ENCODE measurements at places on chromosomes 5 and 9.
A peak's percentile ranks its signal among the peaks of the same experiment; 100 is the strongest.

DNA sequence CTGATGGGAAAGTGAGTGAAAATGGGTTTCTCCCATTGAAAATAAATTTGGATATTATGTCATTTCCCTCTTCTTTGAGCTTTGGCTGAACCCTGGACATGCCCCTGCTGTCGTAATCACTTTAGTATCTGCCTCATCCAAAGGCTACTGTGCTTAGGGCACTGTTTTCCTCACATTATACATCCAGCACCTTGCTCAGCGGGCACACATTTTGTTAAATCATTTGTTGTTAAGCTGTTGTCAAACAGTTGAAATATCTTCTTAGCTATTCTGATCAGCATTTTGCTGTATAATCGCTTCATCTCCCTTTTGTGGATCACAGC, 352.7 kb upstream of the CD180 start:
- DNase-seq = no peak

DNA sequence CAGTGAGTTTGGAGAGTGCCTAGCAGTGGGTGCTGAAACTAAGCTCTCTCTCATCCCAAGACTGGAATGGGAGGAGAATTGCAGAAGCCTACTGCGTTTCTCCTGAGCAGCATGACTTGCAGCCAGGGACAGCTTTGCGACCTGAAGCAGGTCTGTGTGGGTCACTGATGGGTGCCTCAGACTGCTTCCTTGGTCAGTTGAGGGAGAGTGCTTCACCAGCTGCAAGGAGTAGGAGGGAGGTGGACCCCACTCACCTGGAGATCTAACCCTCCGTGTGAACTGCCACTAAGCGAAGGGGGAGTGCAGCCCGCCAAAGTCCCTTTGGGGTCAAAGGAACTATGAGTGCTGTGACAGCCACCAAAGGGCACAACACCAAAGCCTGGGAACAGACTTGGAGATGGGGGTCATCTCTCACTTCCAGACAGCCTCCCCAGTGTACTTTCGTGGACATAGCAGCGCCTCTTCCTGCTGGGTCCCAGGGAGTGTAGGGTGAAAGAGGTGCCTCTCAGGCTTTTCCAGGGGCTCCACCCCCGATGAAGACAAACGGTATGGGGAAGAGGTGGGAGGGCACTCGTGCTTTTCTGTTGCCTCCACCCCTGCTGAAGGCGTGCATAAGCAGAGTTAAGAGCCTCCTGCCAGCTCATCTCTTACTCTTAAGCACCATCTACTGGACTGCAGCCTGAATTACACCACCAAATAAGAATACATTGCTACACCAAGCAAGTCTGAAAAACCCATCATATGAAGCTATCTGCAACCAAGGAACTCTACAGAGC, 34.3 kb upstream of the MACIR start:
- peak; percentile 75 for DNase-seq

DNA sequence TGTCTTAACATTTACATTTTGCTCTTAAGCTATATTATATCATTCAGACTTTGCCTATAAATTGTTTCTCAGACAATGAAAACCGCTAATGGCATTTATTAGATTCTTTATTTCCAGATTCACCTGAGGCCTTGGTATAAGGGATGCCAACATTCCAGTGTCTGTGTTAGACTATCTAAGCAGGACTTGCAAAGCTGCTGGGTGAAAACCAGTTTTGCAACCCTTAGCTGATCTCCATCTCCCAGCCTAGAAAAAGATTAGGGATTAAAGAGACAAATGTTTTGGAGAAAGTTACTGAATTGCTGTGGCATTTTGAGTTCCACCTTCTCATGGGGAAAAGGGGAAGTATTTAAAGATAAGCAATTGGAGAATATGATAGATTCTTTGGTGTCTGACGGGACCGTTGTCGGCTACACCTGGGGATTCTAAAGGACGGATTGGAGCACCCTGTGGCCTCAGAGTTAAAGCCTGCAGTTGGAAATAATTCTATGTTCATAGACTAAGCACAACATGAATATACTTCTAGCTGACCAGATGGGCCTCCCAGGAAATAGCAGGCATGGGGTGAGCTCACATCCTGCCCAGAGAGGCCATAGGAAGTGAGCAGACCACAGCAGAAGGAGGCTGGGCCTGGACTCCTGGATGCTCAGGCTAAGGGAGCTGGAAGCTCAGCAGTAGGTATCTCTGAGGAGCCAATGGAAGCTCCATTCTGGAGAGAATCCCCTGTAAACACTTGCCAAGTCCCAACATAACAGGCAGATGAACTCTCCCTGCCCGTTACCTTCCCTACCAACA, 21.8 kb downstream of the ENTREP1 start:
- DNase-seq = no peak

DNA sequence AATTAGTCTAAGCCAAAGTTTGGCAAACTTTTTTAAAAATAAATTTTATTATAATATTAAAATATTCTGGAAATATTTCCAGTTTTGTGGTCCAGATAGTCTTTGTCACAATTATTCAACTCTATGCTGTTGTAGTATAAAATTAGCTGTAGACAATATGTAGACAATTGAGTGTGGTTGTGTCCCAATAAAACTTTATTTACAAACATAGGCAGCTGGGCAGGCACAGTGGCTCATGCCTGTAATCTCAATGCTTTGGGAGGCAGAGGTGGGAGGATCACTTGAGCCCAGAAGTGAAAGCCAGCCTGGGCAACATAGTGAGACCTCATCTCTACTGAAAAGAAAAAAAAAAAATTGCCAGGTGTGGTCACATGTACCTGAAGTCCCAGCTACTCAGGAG, 150.5 kb upstream of the EPB41L4A start:
- DNase-seq = no peak

DNA sequence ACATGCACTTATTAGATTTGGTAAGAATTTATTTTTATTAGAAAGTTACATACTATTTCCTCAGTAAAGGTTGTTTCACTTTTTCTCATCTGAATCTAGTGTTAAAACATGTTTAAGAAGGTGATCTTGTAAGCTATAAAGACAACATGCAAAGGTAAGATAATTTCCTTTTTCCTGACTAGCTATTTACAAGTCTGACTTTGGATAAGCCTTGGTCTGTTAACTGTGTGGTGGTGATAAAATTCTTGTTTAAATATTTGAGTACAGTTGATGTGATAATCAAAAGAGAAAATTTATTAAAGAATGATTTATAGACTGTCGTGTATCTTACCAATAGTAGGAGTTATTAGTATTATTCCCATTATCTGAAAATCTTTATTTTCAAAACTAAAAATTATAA, 36.9 kb upstream of the GPR21 start:
- DNase-seq = no peak

- no peak for DNase-seq
These were observed 138.4 kb downstream of the NTRK2 start for GRCh38 chr9:84807870-84808390.

DNA sequence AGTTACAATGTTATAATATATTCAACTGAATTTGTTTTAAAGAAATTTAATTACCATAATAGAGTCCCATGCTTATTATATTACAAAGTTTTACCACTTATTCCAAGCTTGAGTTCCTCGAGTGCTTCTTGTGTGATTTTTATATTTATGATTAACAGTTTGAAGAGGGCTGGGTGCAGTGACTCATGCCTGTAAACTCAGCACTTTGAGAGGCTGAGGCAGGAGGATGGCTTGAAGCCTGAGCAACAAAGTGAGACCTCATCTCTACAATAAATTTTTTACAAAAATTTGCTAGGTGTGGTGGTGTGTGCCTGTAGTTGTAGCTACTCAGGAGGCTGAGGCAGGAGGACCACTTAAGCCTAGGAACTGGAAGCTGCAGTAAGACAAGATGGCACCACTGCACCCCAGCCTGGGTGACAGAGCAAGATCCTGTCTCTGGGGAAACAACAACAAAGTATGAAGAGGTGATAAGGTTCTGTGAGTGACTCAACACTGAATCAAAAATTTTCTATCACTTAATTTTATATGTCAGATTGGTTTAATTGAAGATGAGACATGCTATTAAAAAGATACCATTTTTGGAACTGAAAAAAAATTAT, 9.2 kb downstream of the POC5 start:
- DNase-seq = no peak

GRCh38 chr5:56129288-56129687, 103.8 kb downstream of the ANKRD55 start:
- no peak for DNase-seq

DNA sequence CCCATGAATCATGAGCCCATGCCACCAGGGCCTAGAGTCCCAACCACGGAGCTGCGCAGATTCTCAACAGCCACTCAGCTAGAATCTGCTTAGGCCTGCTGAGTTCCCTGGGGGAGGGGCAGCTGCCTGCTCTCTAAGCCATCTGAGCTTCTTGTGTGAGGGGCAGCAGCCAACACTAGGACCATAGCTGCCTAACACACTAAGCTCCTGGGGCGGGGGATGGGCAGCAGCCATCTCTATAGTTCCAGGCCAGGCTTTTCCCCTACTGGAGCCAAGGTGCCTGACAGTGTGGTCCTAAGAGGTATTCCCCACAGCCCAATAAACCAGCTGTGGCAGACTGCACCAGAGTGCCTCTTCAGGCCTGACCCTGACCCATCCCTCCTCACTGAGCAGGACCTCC, 255.9 kb upstream of the ACO1 start:
- no peak for DNase-seq

GRCh38 chr5:2721385-2722138, 29.9 kb downstream of the IRX2 start:
- no peak for DNase-seq

DNA sequence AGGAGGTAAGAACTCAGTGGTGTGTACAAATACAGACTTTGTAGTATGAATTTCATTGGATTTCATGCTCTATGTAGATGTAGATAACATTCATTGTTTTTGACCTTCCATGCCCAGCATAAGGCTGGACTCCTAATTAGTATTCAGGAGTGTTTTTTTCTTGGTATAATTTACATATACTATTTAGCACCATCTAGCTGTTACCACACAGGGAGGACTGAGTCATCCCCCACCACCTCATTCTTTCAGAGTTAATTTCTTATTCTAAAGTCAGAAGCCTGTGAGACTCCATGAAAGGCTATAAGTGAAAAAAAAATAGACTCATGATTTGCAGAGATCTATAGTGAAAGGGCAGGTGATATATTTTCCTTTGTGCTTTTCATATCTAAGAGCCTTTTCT, 555.0 kb downstream of the PRR16 start:
- DNase-seq = peak; percentile 10

DNA sequence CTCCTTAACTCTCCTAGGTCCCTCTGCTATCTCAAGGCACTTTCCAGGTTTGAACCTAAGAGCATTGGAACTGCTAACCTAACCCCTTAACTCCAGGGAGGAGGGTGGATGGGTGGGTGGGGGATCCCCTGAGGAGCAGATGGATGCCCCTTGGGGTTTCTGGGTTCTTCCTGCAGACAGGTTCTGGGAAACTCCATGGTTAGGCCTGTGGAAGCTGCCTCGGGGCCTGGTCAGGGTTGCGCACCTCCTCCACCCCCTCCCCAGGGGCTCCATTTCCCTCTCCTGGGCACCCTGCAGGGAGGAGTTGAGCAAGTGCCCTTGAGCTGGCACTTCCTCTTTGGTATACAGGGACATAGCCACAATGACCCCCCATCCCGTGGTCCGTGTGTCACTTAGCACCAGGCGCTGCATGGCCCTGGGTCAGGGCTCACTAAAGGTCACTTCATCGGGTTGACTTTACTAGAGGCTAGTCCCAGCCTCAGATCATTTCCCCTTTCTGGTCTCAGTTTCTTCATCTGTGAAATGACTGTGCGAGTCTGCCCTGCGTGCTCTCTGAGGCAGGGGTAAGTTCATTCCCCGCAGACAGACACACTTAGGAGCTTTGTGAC, 16.0 kb downstream of the CXXC5 start:
- no peak for DNase-seq

GRCh38 chr5:111345731-111346130, 121.5 kb downstream of the CAMK4 start:
- peak; percentile 29 for DNase-seq

GRCh38 chr9:124947727-124948391, 7.0 kb upstream of the GOLGA1 start:
- DNase-seq = no peak

DNA sequence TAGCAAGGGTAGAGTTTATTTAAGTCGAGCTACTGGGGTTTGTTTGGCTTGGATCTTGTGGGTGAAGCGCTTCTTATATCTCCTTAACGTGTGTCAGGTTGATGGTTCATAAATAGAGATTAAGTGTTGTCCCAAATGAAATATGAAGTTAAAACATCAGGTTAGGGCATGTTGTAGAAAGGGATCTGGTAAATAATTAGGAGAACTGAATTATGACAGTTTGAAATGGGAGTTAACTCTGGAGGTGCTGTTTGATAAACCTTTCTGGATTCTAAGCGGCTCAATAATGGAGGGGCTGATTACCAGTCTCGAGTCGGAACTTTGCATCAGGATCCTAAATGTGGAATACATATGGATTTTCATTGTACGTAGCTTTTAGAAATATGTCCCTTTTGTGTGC, 717.0 kb upstream of the WWC1 start:
- no peak for DNase-seq

DNA sequence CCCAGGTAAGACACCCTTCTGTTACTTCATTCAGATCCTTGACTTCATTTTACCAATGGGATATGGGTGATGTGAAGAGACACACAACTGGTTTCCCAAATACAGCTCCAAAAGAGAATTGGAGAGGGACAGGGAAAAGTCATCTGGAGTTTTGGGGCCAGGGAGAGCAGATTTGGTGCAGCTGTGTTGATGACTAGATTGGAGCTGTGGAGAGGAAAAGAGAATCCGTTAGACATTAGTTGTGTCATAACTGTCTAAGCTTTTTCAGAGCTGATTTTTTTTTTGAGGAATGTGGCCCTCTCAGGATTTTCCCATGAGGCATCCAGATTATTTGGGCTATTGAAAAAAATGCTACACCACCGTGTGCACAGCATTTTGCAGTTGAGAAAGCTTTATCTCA, 423.4 kb downstream of the DMAC1 start:
- no peak for DNase-seq

DNA sequence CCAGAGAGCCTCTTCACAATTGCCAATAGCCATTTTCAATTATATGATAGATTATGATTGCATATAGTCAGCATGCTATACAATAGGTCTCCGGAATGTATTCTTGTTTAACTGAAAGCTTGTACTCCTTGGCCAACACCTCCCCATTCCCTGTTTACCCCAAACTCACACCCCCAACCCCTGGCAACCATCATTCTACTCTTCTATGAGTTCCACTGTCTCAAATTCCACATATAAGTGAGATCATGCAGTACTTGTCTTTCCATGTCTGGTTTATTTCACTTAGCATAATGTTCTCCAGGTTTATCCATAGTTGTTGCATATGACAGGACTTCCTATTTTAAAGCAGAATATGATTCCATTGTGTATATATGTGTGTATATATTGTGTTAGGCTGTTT, 110.7 kb upstream of the STC2 start:
- no peak for DNase-seq

DNA sequence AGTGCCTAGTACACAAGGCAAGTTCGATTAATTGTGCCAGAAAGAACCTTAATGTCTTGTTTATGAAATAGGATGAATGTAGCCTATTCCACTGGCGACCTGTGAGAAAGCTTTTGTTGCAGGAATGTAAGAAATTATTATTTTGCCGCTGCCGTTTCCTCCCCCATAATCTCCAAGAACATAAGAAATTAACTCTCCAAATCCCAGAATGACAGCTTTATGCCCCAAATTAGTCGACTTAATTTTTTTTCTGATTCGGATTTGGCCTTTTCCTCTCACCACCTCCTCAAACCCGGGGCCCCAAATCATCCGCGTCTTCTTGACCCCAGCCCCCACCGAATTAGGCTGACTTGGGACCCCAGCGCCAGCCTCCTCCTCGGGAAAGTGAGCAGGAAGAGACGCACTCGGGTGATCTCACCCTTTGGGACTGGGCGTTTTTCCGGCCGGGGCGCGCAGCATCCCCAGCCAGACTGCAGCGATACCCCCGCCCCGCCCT, 682 bp upstream of the SPTAN1 start:
- no peak for DNase-seq

Measured in fibroblast of skin of abdomen (primary cell).